ENCODE measurements at places on chromosomes 1 and 21.

DNA sequence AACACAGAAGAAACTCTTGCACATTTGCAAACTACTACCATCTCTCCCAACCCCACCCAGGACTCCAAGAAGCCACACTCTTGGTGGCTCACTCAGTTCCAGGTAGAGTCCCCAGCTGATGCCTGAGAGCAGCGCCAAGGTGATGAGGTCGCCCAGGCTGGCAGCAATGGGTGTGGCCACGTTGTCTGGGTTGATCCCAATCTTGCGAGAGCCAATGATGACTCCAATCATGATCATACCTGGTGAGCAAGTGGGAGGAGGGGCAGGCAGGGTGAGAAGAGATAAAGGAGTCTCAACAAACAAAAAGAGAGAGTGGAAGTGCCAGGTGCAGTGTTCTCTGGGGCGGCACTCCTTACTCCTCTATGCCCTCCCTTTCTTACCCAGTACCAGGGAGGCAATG, 14.4 kb downstream of the SLC41A1 start:
- no peak for DNase-seq

- no peak for DNase-seq
Measured at GRCh38 chr1:56643661-56644060, 1.5 kb upstream of the PRKAA2 start.

DNA sequence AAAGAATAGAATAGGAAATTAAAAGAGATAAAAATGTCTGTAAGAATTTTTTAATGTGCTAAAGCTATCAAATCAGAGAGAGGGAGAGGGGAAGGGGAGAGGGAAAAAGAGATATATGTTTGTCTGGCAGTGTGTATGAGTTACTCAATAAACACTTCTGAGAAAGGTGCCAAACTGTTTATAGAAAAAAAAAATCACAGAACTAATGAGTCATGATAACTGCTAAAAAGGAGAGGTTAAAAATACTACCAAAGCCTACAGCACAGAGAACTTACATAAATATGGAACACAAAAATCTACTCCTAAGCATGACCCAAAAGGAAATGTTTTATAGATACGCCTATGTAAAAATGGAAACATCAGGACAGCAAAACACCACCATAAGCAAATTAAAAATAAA, 45.4 kb downstream of the SELENOF start:
- no peak for DNase-seq

DNA sequence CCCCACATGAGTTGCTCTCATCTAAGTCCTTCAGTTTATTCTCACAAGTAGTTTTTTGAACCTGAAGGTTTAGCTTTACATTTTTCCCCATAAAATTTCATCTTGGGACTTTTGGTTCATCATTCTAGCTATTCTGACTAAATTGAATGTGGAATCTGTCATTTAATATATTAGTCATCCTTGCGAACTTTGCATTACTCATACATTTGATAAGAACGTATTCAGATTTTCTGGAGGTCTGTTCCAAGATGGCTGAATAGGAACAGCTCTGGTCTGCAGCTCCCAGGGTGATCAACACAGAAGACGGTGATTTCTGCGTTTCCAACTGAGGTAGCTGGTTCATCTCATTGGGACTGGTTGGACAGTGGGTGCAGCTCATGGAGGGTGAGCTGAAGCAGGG, 59.8 kb upstream of the CSF1 start:
- no peak for DNase-seq

GRCh38 chr1:159307346-159308020, 5.3 kb downstream of the FCER1A start:
- DNase-seq = no peak

- no peak for DNase-seq
Measured at GRCh38 chr1:43037466-43037865, 78.8 kb upstream of the SLC2A1 start.

GRCh38 chr1:94045465-94046056, 75.4 kb downstream of the ABCA4 start:
- peak; percentile 27 for DNase-seq

GRCh38 chr1:205805082-205805711, 7.8 kb downstream of the SLC41A1 start:
- no peak for DNase-seq

DNA sequence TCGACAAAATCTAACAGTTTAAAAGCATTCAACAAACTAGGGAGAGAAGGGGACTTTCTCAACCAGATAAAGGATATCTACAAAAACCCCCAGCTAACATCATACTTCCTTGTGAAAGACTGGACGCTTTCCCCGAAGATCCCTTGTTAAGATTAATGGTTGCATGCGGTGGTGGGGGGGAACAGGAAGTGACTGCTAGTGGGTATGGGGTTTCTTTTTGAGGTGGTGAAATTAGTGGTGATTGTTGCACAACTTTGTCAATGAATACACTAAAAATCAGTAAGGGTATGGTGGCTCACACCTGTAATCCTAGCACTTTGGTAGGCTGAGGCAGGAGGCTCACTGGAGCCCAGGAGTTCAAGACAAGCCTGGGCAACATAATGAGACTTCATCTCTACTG, 26.9 kb upstream of the EYA3 start:
- DNase-seq = no peak

GRCh38 chr1:40270152-40270834, 12.3 kb downstream of the ZMPSTE24 start:
- no peak for DNase-seq

DNA sequence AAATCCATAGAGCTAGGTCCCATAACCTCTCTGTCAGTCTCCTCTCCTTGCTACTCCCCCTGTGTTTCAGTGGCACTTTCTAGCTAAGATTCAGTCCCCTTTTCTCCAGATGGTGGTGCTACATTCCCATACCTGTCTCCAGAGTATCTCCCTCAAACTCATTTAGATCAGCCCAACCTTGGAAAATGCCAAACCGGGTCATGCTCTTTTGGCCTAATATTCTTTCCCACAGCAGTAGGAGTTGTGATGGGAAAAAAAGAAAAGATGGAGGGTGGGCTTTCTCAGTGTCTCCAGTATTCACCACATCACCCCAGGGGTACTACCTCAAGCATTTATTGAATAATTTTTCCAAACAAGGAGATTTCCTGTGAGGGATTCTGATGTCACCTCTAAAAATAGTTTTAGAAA, 3.2 kb upstream of the RXFP4 start:
- DNase-seq = no peak

- no peak for DNase-seq
Measured at GRCh38 chr1:162564762-162565218, 3.3 kb downstream of the UAP1 start.

- DNase-seq = no peak
Measured at GRCh38 chr1:115655306-115655663, 13.5 kb downstream of the VANGL1 start.

GRCh38 chr1:29743264-29743663, 506.9 kb downstream of the PTPRU start:
- no peak for DNase-seq

DNA sequence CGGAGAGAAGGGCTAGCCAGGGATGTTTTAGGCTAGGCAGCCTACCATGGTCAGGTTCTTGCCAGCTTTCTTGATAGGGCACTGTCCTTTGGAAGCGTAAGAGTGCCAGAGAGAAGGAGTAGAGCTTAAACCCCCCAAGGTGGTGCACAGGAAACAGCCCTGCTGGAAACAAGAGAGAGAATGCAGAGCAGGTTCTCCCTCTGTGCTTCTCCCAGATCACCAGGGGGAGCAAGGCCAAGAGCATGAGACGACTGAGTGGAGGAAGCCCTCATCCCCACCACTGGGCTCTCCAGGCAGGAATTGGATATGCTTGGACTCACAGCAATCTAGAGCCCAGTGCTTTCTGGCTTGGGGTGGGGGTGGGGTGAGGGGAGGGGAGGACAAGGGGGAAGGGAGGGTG, 49.8 kb downstream of the ATP2B4 start:
- no peak for DNase-seq

DNA sequence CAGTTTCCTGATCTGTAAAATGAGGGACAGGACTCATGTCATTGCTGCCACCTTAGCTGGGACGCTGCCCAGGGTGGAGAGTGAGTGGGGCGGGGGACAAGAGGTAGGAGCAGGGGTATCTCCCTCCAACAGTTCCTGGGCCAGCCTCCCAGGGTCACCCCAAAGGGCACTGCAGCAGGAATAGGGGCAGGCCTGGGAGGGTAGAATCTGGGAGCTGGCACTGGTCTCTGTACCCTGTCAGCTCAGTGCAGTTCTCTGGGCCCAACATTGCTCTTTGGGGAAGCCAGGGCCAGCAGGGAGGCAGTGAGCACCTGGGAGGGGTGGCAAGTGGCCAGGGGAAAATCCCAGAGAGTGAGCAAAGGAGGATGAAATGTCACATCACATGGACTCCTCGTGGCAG, 55.8 kb downstream of the ELK4 start:
- no peak for DNase-seq

GRCh38 chr1:81498471-81499462, 302.0 kb upstream of the ADGRL2 start:
- no peak for DNase-seq

DNA sequence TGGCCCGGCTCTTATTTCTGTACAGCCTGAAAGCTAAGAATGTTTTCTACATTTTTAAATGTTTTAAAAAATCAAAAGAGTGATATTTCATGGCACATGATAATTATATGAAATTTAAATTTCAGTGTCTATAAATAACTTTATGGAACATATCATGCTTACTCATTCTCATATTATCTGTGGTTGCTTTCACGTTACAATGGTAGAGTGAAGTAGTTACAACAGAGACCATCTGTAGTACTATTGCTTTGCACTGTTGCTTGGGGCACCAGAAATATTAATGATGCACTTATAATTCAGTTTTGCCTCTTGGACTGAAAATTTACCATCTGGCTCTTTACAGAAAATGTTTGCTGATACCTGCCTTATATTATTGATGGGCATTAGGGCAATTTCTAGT, 481.6 kb downstream of the PLPP3 start:
- DNase-seq = no peak

- no peak for DNase-seq
Measured at GRCh38 chr21:15257646-15258045, 192.8 kb upstream of the NRIP1 start.

GRCh38 chr1:167373398-167373797, 144.9 kb downstream of the CD247 start:
- DNase-seq = no peak

GRCh38 chr1:244112636-244113035, 61.6 kb downstream of the ZBTB18 start:
- no peak for DNase-seq

DNA sequence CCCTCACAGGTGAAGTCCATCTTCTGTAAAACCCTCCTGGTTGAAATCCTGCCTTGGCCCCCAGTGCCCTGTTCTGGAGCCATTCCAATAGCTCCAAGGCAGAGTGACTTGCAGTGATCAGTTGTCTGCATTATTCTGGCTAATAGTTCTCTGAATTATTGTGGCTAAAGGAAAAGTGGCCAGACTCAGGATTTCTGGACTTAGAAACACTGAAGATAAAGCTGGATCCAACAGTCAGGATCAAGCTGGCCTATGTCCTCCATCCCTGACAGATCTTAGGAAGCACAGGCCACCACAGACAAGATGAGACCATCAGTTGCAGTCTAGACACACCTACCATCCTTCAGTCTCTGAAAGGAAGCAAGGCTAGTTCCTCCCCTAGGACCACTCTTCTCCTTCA, 801 bp upstream of the C2CD4D start:
- DNase-seq = no peak

GRCh38 chr1:7962636-7963377, 1.3 kb downstream of the PARK7 start:
- DNase-seq = no peak

DNA sequence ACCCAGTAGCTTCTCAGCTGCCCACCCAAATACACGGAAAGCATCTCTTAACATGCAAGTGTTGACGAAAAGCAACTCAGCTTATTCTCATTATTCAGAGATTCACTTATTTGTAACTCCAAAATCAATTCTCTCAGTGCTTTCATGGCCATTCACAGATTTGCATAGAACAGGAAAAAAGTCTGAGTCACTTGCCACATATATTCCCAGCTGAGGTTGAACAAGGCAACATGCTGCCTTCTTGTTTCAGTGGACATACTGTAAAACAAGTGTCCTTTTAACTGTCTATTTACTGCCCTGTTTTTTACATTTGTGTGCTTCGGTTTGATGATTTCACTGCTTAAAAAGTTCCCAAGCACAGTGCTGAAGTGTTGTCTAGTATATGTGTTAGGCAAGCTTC, 273.0 kb downstream of the LTN1 start:
- no peak for DNase-seq

DNA sequence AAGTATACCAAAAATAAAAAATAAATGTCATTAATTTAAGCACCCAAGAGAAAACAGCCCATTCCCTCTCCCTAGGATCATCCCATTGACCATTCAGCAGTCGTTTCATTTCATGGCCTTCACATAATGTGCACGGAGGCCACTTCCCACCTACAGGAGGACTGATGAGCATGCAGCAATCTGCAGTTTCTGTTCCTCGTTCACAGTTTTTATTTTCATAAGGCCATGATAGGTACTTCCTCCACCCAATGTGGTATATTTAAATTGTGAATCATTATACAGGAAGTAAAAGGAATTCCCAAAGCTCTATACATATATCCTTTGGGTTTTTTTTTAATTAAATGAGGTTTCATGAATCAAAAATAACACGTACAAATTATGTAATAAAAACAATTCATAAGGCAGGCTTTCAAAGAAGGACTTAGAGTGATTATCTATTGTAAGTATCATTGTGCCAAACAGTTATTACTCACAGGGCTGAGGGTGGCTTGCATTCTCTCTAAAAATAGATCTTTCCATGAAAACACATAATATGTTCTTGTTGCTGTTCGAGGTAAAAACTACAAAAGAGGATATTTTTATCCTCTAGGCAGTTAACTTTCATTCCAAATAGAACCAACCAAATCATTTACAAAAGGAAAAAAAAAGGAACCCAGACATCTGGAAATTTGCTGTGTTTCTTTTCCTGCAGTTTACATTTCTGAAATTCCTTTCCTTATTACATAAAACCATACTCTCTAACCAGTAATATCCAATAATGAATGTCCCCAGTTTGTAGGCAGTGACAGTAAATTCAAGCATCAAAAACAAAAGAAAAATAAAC, 27.5 kb upstream of the SLC44A3 start:
- DNase-seq = no peak

- peak; percentile 40 for DNase-seq
Measured at GRCh38 chr1:22767852-22768251, 57.2 kb downstream of the EPHB2 start.

GRCh38 chr1:1752636-1753606, 25.3 kb downstream of the NADK start:
- DNase-seq = no peak

- DNase-seq = no peak
Measured at GRCh38 chr1:1046243-1046642, 26.3 kb downstream of the AGRN start.

DNA sequence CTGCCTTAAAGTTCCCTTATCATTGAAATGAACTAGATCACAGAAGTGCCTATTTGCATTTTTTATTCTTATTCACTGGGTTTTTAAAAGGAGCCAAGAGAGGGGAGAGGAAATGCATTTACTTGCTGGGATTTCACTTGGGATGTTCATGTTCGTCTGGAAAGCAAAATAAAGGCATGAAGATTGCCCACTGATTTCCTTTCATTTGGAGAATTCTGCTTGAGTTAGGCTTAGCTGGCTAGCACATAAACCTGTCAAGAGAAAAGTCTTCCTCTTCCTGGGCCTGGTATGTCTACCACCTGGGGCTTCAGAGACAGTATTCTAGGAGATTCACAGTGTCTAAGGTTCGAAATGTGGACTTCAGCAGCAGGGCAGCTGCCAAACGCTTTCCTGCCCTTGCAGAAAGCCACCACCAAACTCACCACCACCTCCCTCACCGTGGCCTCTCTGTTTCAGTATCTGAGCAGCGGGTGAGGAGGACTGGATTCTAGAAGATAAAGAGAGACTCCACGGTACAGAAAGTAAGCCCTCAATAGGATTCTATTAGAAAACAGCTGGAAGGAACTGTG, 44.5 kb downstream of the HIVEP3 start:
- DNase-seq = no peak
